ENCODE measurements at places on chromosomes 3 and 15.

DNA sequence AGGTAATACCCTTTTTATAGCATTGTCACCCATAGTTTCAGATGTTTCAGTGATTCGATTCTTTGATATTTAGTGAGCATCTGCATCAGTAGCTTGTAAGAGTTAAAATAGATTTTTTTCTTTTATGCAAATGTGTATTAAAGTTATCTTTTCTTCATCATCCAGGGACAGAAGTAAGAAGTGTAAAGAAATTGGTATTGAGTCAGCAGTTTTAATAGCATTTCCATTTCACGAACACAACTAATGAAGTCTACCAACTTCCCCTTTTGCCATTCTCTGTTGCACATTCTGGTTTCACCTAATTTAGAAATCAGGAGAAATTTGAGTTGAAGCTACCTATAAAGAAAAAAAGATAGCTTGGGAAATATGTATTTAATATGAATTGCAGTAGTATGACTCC, 127.9 kb downstream of the ROBO1 start:
- DNase-seq, result no peak

DNA sequence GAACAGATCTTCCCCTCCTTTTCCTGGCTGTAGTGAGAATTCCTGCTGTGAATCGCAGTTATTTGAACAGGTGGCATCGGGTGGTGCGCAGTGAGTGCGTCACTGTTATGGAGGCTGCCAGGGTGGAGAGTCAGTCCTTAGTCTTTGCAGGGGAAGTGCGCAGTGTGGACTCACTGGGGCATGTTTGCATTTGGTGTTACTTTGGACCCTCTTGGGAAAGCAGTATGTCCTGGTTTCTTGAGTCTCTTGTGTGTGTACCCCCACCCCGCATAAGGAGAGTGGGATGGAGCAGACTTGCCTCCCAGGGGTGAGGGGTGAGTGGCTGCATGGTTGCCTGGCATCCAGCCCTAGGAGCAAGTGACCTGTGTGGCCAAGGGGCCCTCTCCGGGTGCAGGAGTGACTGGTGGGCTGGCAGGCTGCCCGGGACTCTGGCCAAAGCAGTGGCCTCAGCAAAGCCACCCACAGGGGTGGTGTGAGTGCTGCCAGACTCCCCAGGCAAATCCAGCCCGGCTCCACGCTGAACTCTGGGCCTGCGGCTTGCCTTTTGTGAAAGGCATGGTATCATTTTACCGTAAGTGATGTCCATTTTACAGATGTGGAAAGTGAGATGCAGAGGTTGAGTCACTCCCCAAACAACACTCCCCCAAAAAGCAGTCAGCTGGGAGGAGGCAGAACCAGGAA, 46.4 kb downstream of the DNASE1L3 start:
- DNase-seq, result no peak

DNA sequence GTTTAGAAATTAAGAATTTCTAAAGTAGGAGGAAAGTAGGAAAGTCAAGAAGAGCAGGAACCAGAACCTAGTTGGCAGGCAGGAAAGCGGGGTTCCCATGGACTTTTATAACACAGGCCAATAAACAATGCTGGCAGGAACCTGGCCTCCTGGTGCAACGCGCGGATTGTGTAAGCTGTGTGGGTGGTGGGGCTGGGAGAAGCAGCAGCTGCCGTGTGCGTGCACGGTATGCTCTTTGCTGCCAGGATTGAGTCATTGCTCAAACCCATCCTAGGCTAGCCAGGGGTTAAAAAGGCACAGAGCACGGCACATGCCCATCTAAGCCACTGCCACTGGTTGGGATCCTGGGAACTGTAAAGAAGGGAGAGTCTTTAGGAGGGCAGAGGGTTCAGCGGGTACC, 209.9 kb upstream of the RGMA start:
- DNase-seq, result no peak

DNA sequence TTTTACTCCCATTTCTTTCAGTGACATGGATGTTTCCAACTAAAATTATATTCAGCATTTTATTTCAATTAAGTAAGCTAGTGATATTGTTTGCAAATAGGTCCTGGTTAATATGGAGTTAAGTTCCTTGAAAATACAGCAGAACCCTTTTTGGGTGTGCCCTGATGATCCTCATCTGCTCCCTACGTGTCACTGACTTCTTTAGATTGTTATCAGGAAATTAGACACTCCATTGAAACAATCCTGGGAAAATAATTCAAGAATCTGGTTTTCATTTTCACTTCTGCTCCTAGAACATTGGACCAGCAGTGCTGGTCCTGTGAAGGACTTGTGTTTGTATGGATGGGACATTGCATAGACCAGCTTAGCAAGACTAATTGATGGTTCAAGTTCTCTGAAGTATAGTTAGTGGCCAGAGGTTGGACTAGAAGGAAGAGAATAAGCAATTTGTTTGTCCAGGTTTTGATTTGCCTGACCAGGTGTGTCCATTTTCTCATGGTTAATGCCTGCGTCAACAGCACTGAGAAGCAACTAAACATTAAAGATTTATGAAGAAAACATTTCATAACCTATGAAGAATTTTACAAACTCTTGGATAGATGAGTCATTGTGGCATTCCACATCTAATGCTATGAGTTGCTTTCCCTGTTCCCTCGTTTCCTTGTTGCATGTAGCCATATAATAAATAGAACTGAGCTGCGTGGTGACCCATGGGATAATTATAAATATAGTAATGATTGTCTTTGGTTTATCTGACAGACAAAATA, 95.8 kb downstream of the ZPLD1 start:
- DNase-seq, result no peak

GRCh38 chr15:41655716-41656115, 4.5 kb upstream of the MGA start:
- DNase-seq, result no peak

DNA sequence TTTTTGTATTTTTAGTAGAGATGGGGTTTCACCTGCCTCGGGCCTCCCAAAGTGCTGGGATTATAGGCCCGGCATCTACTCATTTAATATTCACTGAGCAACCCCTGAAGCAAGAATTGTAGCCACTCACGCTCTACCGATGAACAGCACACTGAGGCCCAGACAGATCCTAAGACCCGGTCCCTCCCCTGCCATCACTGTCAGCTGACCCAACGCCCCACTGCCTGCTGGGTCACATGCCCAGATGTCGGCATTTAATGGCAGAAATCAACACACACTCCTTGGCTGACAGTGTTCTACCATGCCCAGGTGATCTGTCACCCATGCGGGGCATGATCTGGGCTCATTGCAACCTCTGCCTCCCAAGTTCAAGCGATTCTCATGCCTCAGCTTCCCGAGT, 3.2 kb upstream of the TMEM89 start:
- no peak for DNase-seq

GRCh38 chr3:8660175-8661118, 15.8 kb upstream of the SSUH2 start:
- DNase-seq, result no peak

DNA sequence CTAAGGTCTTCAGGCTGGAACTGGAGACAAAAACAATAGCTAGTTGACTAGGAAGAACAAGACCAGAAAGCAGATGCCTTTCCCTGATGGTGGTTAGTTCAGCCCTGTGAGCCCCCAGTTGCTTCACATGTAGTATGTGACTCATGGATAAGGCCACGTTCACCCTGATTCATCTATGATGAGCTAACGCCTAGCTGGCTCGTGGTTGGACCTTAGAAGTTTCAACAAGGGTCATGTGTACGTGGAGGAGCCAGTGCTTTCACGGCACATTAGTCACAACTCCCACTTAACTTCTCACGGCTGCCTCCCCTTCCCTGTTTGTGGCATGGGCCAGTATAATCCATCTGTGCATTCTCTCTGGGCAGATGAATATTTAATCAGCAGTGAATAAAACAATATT, 20.6 kb downstream of the COL8A1 start:
- DNase-seq, result no peak

DNA sequence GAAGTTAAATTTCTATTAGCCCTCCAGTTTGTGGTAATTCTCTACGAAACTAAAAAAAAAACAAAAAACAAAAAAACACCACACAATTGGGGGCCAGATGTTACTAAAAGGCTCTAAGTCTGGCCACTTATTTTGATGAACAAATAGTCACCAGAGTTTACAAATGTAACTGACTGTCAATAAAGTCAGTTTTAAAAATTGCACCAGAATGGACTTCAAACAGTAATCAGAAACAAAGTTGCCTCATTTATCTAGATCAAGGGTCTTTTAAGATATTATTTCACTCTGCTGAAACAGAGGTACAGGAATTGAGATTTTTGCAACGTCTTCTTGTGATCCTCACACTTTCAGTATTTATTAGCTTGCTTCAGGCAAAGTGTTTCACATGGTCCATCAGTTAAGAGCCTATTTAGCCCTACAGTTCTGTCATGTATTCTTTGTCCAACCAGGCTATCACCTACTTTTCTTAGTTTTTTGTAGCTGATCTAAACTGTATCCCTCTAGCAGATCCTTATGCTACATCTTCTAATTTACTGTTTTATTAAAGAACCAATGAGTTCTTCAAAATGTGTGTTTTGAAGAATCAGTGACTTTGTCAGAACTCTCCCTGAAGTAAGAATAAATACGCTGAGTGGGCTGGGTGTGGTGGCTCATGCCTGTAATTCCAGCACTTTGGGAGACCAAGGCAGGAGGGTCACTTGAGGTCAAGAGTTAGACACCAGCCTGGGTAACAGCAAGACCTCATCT, 74.7 kb downstream of the ANKRD28 start:
- no peak for DNase-seq
